Activated T-helper 1 cell treated with Interleukin-2 at 50 U/mL for 16 hours (primary cell): ENCODE measurements at places on chromosomes 3 and 15.

DNA sequence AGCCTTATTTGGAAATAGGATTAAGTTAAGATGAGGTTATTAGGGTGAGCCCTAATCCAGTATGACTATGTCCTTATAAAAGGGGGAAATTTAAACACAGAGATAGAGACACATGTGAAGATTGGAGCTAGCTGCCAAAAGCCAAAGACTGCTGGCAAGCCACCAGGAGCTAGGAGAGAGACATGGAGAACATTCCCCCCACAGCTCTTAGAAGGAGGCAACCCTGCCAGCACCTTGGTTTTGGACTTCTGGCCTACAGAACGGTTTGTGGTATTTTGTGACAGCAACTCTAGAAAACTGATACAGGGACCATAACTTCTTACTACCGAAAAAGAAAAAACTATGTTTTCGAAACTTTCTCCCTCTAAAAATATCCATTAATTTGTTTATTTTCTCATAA is 245.3 kb upstream of the RARB start:
- DNase-seq, result no peak

DNA sequence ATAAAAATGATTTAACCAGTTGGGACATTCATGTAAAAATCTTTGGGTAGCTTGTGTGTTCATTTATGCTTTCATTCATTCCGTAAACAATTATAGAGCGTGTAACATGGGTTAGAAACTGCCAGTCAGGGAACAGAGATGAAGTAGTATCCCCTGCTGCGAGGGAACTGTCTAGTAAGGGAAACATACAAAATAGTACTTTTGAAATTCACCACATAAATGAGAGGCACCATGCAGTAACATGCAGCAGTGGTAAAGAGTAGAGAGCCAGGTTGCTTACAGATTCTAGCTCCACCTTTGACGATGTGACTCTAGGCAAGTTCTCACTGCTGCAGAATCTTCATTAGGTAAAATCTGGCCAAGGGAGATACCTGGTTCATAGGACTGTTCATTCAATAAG is 938 bp downstream of the DZIP3 start:
- no peak for DNase-seq

GRCh38 chr3:191030929-191031328 is 168.1 kb upstream of the OSTN start:
- DNase-seq, result no peak

GRCh38 chr3:185537369-185537970 is 14.9 kb downstream of the LIPH start:
- DNase-seq, result no peak

- DNase-seq, result no peak
Observed at GRCh38 chr15:90165659-90166489, 35.3 kb upstream of the SEMA4B start.
